Naive thymus-derived CD8-positive, alpha-beta T cell (primary cell): ENCODE measurements at places on chromosomes 3 and 15. TPM values are rescaled to one million over a fixed set of nuclear protein-coding genes. Genes with fewer than 3 reads are reported as not detected.
A peak's percentile ranks its signal among the peaks of the same experiment; 100 is the strongest.

- H3K4me1 ChIP-seq: peaks cover 16% of the 10 kb centered on the region
- H3K36me3 ChIP-seq: no peaks in the 10 kb centered on the region
Measured at GRCh38 chr15:45630917-45631691, 3.7 kb upstream of the SQOR start.

DNA sequence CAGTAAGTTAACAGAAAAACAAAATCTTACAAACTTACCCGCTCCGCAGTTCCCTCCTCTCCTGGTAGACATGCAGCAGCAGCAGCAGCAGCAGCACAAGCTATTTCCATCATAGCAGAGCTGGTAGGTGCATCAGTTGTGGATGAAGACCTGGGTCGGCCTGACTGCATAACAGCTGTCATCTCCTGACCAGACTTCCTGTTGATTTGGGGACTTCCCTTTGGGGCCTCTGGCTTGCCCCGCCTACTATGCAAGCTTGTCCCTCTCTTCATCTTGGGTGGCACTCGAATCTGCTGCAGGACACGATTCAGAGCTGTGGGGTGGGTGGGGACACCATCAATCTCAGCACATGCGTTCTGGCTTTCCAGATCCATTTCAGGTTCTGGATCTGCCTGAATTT is 65.7 kb downstream of the TMCC1 start:
- H3K4me3 ChIP-seq: no peak overlapping the region
- DNase-seq: peak; percentile 40
- peak overlapping the region; percentile 75 for H3K27ac ChIP-seq
- peaks cover 9% of the 10 kb centered on the region for H3K4me1 ChIP-seq

DNA sequence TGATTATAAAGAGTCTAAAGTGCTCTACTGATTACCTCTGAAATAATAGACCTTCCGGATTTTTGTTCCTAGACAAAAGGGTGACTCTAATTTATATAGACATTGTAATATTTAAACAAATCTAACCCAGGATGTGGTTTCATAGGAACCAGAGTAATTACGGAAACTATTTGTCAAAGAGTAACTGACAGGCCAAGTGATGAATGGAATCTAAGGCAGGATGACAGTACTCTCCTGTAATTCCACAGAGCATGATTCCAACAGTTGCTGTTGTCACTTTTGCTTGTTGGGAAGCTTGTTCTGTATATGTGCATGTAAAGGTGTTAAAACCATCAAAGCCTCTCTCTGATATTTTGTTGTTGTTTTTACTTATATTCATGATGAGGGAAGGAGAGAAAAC is 1141.0 kb downstream of the IGSF11 start:
- no peak overlapping the region for H3K27ac ChIP-seq
- DNase-seq: no peak
- H3K36me3 ChIP-seq: no peaks in the 10 kb centered on the region
- no peak overlapping the region for H3K4me3 ChIP-seq

DNA sequence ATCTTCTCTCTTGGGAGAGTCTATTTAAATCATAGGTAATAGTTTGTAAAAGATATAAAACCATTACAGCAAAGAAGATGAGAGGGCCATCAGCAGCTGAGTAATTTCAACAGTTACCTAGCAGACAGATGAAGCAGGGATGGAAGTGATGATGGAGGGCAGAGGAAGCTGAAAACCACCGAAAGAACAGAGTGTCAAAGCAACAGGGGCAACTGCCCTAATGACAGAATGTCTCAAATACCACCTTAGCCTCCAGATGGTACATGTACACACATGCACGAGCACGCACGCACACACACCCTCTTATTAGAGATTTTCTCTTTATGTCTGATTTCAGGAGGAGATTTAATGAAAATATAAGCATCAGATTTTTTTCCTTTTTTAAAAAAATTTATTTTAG is 64.5 kb downstream of the NEDD4 start:
- no peak overlapping the region for H3K4me3 ChIP-seq
- peaks cover 8% of the 10 kb centered on the region for H3K36me3 ChIP-seq
- H3K27ac ChIP-seq: no peak overlapping the region

The KIF15 gene
- not detected for polyA plus RNA-seq

The GOLGA6L7 gene
- not detected for polyA plus RNA-seq

The MELTF gene
- not detected for polyA plus RNA-seq

The NECTIN3 gene
- polyA plus RNA-seq: 0.42 TPM

DNA sequence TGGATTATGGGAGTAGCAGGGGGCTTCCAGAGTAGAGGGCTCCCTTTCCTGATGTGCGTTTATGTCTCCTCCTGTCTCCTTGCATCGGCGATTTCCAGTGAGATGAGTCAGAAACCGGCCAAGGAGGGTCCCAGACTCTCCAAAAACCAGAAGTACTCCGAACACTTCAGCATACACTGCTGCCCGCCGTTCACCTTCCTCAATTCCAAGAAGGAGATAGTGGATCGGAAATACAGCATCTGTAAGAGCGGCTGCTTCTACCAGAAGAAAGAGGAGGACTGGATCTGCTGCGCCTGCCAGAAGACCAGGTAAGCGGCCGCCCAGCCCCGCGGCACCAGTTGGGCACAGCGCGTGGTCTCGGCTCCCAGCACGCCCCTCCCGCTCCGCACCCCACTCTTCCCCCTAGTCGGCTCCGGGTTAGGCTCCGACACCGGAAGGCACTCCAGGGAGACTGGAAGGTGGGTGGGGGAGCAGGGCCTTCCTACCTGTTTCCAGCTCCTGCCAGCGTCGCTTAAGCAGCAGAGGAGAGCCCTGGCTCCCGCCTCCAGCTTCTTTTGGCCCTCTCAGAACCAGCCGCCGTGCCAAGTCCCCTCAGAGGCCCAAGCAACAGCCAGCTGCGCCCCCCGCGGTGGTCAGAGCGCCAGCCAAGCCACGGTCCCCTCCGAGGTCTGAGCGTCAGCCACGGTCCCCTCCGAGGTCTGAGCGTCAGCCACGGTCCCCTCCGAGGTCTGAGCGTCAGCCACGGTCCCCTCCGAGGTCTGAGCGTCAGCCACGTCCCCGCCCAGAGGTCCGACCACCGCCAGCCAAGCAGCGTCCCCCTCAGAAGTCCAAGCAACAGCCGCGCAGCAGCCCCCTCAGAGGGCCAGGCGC is 34.7 kb downstream of the MOBP start:
- no peak overlapping the region for H3K27ac ChIP-seq
- DNase-seq: no peak
- no peak overlapping the region for H3K4me3 ChIP-seq
- H3K4me1 ChIP-seq: peaks cover 6% of the 10 kb centered on the region
- peaks cover 37% of the 10 kb centered on the region for H3K27me3 ChIP-seq
- no peaks in the 10 kb centered on the region for H3K36me3 ChIP-seq

The OCA2 gene
- not detected for polyA plus RNA-seq

DNA sequence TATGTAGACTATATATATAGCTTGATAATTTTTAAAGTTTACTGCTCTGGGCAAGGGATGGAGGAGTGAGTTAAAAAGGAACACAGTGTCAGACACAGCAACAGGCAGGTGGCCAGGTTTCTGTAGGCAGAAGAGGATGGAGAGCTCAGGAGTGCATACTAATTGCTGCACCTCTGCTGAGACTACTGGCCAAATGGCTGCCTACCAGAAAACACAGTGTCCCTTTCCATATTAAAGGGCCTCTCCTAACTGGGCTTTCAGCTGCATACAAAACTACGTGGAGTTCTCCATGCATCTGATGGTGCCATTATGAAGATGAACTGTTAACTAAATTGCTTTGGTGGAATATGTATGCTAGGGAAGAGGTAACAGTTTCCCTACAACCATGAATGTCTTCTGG is 1.8 kb downstream of the ATP13A4 start:
- H3K27me3 ChIP-seq: no peaks in the 10 kb centered on the region
- no peak for DNase-seq
- H3K4me1 ChIP-seq: no peaks in the 10 kb centered on the region
- H3K4me3 ChIP-seq: no peak overlapping the region

GRCh38 chr3:143331350-143331749 is 211.8 kb downstream of the CHST2 start:
- no peaks in the 10 kb centered on the region for H3K36me3 ChIP-seq
- no peak for DNase-seq
- peaks cover 9% of the 10 kb centered on the region for H3K4me1 ChIP-seq
- H3K4me3 ChIP-seq: no peak overlapping the region
- no peaks in the 10 kb centered on the region for H3K27me3 ChIP-seq

- DNase-seq: no peak
- H3K36me3 ChIP-seq: no peaks in the 10 kb centered on the region
- H3K27ac ChIP-seq: no peak overlapping the region
- peaks cover 3% of the 10 kb centered on the region for H3K27me3 ChIP-seq
- no peak overlapping the region for H3K4me3 ChIP-seq
Measured at GRCh38 chr3:120129718-120130513, 35.7 kb upstream of the GSK3B start.
